Right forelimb (tissue), 1 donor: ENCODE measurements at places on chromosomes 1 and 21.

DNA sequence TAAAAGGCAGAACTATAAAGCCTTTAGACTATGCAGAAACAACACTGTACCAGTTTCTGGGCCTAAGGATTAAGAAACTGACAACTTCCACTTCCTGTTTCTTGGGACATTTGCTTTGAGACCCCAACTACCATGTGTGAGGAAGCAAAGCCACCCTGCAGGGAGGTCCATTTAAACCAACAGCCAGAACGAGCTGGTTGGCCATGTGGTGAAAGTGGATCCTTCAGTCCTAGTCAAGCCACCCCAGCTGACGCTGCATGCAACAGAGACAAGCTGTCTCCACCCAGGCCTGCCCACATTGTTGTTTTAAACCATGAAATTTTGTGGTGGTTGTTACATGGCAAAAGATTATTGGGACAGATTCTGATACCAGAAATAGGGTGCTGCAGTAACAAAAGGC lies 31.8 kb upstream of the SLFNL1 start:
- no peak for DNase-seq

DNA sequence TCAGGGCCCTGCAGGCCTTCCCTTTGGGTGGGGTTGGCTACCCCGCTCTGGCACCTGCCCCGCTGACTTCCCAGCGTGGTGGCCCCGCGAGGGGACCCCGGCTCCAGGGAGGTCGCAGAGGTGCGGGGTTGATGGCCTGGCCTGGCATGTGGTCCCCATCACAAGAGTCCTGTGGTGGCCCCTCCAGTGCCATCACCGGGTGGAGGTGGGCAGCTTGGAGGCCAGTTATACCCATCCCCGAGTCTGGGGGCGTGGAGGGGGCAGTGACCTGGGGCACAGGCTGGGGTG lies 26.8 kb downstream of the PRMT2 start:
- DNase-seq = no peak

DNA sequence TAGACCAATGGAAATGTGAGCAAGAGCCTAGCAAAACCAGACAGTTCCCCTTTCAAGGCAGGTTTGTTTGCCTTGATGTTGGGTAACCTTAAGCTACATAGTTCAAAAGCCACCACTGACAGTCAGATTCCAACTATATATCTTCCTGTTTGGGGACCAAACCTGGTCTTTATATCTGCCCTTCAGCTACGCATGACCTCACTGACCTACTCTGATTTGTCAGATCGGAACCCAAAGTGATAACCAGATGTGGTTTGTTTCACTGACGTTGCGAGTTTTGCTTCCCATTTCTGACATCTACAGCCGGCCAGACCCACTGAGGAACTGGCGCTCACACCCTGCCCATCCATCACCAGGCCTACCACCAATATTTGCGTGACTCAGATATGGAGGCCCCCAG lies 361.1 kb upstream of the CHRM3 start:
- DNase-seq = no peak

- no peak for DNase-seq
These were observed 25.7 kb downstream of the MIA3 start for GRCh38 chr1:222643606-222643937.
